KBM-7 (cell line): ENCODE measurements at places on chromosomes 5 and 9.

DNA sequence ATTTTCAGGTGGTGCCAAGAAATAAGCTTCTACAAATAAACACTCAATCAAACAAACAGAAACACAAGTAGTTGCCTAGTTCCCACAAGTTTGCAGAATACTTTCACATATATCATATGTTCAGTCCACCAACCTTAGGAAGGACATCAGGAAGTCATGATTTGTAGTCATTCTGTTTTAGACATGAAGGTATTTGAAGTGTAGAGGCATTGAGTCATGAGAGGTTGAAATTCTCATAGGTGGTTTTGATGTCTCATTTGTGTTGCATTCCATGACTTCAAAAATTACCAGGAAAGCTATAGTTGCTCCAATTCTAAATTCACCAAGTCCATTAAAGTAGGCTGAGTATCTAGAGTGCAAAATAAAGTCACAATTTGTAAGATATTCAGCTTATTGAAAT, 159.0 kb downstream of the KCTD16 start:
- DNase-seq = no peak

DNA sequence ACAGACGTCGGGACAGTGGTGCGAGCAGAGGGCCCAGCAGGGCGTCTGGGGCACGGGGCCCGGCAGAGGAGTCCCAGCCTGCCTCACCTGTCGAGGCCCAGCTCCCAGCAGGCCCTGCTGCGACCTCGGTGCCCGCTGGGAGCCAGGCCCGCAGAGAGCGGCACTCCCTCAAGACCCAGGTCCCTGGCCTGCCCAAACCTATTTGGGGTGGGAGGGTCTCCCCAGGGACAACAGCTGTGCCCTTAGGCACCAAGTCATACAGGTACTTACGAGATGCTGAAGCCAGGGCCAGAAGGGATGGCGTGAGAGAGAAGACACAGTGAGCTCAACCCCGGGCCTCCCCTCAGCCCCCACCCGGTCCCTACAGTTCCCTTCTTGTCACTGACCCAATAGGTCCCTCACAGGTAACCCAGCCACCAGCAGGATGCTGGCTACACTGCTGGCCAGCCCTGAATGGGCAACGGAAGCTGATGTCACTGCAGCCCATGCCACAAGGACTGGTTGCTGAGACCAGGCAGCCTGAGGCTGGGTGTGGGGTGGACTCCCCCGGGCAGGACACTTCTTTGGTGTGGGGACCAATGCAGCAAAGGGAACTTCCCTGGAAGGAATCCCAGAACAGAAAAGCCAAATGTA, 3.7 kb downstream of the NSMF start:
- DNase-seq = no peak

- no peak for DNase-seq
Observed at GRCh38 chr9:86585422-86586143, 231.4 kb upstream of the TUT7 start.

DNA sequence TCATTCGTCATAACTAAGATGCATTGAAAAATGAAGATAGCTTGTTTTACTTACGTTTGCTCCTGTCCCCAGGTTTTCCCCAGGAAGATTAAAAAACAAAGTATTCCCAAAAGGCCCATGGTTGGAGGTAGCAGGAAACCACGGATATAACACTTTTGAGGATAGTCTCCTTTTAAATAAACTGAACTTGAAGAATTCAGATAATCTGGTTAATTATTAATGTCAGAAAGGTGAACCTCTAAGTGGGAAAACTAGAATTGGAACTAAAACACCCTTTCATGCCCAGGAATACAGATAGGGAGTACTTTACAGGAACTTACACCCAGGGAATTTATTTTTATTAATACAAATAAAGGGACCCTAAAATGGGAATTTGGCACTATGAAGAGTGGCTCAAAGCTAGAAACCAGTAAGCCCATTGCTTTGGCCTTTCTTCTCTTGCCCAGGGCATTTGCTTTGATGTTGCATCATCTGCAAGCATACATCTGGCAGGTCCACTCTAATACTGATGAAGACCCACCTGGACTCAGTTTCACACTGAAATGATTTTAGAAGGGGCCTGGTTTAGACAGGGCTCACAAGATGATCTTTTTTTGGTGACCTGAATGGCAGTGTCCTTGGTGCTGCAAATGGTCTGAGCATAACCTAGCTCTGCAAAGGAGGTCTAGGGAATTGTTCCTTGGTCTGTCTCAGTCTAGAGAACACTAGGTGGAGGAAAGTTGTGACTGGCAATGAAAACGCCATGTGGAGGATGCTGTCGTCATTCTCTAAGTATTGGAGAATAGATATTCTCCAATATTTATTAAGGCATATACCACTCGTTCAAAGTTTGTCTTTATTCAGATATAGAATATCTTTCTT, at the start of gene C5:
Gene C5, minus strand, starts transcription at position 148 of the 861 bp plus-strand sequence. Its CDS starts 29 bp downstream, at position 119.
- no peak for DNase-seq

GRCh38 chr9:70011366-70011765, 32.3 kb upstream of the MAMDC2 start:
- no peak for DNase-seq

DNA sequence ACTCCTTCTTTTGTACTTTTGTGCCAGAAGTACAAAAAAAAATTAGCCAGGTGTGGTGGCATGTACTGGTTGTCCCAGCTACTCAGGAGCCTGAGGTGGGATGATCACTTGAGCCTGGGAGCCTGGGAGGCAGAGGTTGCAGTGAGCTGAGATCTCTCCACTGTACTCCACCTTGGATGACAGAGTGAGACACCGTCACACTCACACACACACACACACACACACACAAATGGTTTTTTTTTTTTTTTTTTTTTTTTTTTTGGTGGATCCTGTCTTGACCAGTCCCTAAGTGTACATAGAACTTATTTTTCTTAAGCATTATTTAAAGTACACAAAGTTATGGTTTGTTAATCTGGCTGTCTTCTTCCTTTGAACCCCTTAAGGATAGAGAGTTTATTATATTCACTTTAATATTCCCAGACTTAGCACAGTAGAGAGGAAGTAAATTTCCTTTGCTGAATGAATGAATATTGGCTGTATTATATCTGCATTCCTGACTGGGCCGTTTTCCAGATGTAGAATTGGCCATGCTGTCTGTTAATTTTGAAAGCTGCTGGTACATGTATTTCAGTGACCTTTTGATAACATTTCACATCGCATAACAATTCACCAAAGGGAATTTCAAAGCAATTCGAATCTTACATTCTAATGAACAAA, 429.0 kb upstream of the ZNF608 start:
- DNase-seq = no peak

- DNase-seq = no peak
Observed at GRCh38 chr5:110159202-110159601, 469.5 kb downstream of the MAN2A1 start.

DNA sequence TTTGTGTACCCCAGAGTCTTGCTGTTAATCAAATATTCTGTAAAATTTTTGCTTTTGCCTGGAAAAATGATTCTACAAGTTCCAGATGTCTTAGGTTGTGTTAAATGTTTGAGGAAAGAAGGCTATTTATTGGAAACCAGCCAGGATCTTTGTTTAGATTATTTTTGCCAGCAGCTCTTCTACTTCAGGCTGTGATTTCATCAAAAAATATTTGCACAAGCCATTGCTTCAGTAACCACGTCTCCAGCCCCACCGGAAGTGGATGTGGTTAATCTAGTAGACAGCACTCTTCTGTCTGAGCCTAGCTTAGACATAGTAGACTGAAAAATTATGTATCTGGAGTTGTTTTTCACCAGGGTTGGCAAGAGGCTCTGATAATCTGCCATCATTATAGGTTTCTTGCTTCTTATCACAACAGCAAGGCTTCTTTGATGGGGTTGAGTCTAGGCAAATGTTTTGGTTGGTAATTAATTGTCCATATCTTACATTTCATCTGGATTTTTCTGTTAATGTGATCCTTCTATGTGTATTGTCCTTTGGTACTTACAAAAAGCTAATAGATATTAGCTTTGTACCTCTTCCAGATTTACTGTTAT, 17.1 kb downstream of the KCTD16 start:
- DNase-seq = peak; percentile 53

GRCh38 chr9:30293231-30293630, 2091.2 kb upstream of the ACO1 start:
- DNase-seq = no peak

DNA sequence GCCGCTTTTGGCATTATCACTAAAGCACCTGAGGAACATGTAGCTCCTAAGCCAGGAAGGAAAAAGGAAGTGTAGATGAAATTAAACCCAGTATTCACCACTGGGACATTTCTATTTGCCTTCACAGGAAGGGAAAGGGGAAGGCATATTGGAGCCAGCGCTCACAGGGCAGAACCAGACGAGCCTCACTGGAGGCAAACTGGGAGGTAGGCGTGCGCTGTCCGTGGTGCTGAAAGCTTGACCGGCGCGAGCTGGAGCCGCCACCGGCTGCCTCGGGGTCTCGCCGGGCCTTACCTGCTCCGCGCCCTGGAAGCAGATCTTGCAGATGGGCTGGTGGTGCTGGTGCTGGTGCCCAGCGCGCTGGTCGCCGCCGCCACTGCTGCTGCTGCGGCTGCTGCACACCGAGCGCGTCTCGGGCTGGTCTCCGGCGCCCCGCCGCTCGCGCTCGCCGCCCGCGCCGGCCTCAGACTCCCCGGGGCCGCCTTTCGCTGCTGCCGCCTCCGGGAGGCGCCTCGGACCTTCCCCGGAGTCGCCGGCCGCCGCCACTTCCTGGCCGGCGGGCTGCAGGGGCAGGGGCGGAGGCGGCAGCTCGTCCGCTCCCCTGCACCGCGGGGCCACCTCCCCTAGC, 732 bp downstream of the MARCHF11 start:
- no peak for DNase-seq

GRCh38 chr5:132635873-132636272, 22.1 kb upstream of the IL13 start:
- no peak for DNase-seq

DNA sequence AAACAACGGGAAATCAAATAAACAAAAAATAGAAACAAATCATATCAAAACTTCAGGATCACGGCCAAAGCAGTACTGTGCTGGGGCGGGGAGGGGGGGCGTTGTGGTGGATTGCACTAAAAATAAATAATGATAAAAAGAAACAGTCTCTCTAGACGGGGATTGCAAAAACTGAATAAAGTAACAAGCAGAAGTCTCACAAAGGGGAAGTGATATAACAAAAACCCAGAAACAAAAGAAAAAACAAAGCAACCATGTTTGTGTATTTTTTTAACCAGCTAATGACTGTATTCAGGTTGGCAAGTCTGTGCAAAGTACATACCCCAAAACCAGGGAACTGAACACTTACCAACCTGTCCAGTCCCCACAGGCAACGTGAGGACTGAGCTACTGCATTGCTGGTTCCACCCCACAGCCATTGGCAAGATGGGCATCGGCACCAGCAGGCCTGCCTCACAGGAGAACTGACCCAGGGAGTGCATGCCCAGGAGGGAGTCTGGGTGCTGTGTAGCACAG, 24.1 kb downstream of the BICD2 start:
- DNase-seq = peak; percentile 57

GRCh38 chr5:82259172-82259800, 18.9 kb downstream of the RPS23 start:
- peak; percentile 47 for DNase-seq

DNA sequence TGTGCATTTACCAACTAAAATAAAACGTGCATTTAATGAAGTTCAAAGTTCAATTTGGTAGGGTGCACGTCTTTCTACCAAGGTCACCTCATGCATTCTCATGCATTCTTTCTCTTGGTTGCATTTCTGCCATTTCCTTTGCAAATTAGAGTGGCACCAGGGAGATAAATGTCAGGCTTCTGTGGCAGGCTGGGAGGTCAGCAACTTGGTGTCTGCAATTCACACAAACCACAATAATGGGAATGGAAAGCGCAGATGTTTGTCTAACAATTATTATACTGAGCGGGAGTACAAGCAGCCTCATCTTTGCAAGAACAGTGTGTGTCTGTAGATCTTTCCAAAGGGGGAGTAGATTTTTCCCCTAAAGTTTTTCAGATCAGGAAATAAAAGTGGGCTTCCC, 411.7 kb downstream of the DMRT2 start:
- DNase-seq = no peak

GRCh38 chr9:22097707-22098106, 88.6 kb upstream of the CDKN2B start:
- DNase-seq = no peak

DNA sequence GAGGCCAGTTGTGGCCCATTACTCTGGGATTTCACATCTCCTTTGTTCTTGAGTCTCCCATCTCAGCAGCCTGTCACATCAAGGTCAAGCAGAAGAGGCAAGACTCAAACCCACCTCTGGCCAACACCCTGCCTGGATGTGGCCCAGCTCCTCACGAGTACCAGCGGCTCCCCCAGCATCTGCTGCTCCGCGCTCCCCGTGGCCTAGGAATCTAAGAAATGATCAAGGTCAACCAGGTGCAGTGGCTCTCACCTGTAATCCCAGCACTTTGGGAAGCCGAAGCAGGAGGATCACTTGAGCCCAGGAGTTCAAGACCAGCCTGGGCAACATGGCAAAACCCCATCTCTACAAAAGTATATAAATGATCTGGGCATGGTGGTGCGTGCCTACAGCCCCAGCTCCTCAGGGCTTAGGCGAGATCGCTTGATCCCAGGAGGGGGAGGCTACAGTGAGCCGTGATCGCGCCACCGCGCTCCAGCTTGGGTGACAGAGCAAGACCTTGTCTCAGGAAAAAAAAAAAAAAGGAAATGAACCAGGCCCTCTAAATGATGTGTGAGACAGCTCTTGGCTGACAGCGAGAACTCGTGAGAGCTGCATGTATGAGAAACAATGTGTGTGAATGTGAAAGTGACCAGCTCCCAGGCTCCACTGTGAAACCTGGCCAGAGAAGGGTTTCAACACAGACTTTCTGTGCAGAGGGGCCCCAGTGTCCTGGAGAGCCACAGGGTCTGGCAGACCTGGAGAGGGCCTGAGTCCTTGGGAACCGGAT, 61.6 kb upstream of the ANGPTL2 start:
- DNase-seq = no peak

DNA sequence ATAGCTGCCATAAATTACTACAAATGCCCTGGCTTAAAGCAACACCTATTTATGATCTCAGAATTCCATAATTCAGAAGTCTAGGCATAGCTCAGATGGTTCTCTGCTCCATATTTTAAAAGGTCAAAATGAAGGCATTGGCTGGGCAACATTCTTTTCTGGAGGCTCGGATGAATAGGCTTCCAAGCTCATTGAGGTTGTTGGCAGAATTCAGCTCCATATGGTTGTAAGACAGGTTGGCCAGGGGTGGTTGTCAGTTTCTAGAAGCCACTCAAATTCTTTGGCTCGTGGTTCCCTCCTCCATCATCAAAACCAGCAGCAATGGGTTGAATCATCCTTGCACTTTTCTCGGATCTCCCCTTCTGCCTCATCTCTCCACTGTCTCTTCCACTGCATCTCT, 49.4 kb downstream of the TGFBR1 start:
- DNase-seq = no peak
